ENCODE measurements at places on chromosomes 4 and X. TPM values are rescaled to one million over a fixed set of nuclear protein-coding genes. Genes with fewer than 3 reads are reported as not detected.

DNA sequence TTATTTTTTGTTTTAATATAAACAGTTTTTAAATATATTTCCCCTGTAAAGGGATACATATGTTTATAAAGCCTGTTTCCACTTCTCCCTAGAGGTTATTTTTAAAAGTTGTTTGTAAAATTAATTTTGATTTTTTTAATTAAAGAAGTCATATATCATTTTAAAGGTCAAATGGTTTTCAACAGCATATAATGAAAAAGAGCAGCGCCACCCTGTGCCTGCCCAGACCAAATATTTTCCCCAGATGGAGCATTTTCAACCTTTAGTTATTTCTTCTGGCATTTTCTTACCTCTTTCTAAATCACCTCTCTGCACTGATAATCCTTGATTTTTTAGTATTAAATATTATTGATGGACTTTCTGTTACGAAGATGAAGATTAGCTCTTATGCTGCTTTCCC is 21.0 kb downstream of the MSX1 start:
- DNase-seq, result no peak

GRCh38 chrX:153307276-153308178 is 14.0 kb downstream of the PNMA6F start:
- no peak for DNase-seq

GRCh38 chr4:62360156-62360545 is 1160.0 kb downstream of the ADGRL3 start:
- no peak for DNase-seq

The C1QTNF7 gene
- polyA plus RNA-seq, result 2.3 TPM

The TFDP3 gene
- not detected for polyA plus RNA-seq

DNA sequence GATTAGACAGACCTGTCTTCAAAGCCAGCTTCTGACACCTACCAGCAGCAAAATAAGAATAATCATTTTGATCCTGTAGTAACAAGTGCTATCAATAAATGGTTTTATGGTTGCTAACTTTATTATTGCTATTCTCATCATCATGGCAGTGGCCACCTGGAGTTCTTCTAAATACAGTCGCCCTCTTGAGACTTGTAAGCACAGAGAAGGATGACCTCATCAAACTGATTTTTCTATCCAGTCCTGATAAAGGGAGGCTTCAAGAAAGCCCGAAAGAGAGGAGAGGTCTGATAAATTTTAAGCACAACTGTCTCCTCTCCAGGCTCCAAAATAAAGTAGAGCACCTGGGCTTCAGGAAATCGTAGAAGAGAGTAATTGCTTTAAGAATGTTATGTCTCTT is 286.4 kb downstream of the USP46 start:
- DNase-seq, result no peak

DNA sequence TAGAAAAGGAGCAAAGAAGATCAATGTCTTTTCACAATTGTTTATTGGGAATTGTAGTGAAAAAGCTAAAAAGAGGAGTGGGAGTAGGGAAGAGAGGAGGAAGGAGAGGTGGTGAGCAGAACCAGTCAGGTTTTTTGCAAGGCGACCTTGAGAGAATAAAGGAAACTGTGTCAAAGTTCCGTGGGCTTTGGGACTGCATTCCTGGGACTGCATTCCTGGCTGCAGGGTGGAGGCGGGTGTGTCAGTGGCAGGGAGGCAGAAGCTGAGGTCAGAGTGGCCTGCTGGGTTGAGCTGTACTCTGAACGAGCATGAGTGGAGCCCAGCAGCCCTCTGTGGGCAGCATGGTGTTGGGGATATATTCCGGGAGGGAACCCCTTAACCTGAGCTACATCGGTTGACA is 66.8 kb upstream of the UCP1 start:
- no peak for DNase-seq

DNA sequence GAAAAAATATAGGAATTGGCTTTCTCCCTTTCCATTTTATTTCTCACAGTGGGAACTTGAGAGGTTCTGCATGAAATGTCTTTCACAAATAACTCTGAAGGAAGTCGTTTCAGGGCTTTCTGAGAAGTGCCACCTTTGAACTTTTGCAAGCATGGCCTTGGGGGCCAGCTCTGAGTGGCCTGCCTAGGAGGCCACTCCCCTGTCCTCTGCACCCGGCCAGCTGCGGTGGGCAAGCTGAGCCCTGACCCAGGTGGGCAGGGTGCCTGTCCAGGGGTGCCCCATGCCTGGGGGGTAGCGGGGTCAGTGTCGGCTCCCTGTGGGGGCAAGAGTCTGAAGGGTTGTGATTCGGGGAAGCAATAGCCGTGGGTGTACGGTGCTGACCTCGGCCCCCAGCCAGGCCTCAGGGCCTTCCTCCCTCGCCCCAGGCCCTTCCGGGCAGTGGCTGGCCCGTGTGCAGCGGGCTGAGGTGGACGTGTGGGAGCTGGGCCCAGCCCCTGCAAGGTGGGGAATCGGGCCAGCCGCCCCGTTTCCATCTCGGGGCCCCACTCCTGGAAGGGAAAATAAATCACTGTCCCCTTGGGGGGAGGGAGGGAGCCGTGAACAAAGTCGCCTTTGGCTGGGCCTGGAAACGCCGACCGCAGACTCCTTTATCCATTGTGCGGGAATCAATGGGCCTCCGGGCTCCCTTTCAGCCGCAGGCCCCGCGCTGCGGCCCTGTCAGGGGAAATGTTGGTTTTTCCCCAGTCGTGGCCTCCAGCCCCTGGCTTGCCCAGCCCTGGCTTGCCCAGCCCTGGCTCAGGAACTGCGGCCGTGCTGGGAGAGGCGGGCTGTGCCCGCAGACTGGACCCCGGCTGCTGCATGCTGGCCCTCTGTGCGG is 3.1 kb downstream of the FGFRL1 start:
- no peak for DNase-seq

DNA sequence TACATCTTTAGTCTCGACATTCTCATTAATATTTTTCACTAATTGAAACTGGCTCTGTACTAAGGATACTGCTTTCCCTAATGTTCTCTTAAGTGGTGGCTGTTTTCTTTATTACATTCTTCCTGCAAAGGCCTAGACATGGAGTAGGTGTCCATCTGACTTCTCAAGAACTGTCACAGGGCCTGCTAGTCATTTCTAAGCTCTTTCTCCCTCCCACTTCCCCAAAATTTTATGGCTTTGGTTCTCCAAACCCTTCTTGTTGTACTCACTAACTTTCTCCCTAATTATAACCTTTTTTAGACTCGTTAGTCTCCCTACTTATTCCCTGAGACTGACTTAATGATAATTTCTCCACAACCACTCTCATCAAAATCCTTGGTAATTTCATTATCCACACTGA is 133.3 kb downstream of the SPOCK3 start:
- DNase-seq, result no peak

The TRO gene
- 5.3 TPM for polyA plus RNA-seq

The TCEANC gene
- polyA plus RNA-seq, result 0.59 TPM

DNA sequence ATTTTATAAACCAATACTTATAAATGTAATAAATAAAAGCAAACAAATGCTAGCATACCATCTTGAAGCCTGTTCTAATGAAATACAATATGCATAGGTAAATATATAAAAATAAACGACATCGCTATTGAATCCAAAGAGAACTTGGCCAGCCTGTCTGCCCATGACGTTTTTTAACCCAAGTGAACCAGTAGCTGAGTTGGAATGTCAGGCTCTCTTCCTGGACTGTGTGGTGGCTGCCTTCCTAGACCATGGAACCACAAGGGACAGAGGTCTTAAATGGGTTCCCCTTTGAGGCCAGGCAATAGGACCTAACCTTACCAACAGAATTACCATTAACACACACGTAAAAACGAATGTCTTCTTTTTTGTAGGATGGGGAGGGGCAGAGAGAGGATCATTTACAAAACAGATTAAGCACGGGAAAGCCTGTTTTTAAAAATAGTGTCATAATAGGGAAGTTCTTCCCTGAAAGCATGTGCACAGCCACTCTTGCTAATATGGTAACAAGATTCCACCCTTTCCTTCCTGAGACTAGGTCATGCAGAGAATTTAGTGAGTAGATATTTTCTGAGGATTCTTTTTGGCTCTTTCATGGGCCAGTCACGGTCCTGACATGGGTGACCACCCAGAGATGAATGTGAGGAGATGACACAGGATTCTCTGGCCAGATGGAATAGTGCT is 69.4 kb upstream of the ACSL1 start:
- no peak for DNase-seq

- no peak for DNase-seq
These were observed 21.2 kb upstream of the ANTXR2 start for GRCh38 chr4:80094191-80094590.

DNA sequence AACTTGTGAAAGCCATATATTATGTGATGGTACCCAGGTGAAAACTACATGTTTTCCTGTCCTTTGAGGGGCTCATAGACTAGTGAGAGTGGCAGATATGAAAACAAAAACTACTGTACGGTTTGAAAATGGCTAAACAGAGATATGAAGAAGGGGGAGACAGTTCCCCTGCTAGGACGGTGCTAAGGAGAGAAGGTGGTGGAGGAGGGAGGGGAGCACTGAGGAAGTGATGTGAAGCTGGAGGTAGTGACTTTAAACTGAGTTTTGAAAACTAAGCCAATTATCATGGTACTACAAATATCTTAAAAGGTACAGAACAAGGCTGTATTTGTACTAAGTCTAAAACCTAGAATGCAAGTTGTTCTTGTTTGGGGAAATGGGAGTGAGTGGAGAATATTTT is 188.3 kb downstream of the ENOX2 start:
- no peak for DNase-seq

The SORCS2 gene
- 0.25 TPM for polyA plus RNA-seq
